ENCODE measurements at places on chromosomes 4 and X.

DNA sequence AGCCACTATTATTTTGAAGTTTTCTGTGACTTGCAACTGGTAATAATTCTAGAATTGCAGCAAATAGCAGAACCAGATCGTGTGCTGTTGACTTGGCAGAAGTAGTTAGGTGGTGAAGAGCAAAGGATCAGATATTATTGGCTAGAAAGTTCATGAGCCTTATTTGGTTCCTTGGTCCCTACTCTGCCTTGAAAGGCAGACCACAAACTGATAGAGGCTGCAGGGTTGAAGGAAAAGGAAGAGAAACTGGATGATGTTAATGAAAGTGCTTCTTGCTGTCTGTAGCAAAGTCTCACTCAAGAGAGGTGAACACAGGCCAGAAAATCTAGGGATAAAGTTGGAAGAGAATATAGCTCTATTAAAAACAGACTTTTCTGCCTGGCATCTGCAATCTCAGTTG is 41.2 kb upstream of the RNF150 start:
- no peak for DNase-seq

- DNase-seq = no peak
Measured at GRCh38 chrX:49303346-49303745, at the start of gene GAGE10. Gene GAGE10, plus strand, starts transcription at chrX:49303646. Its CDS starts 1,214 bp downstream, at chrX:49304860.

DNA sequence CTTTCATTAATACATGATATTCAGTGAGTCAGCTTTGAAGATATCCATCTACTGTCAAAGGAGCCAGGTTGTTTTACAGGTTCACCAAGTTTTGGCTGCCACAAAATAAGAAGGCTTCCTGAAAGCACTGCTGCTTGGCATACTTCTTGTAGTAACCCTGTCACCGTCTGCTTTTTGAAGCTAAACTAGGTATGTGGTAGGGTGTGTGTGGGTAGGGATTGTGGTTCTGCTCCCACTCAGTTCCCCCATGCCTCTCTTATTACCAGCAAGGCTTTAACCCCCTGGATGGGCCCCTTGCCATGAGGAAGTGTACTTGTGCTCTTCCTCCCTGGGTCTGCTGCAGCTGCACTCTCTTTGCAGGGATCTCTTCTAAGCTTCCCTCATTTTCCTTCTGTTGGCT is 191.2 kb downstream of the BANK1 start:
- DNase-seq = no peak

- DNase-seq = no peak
Measured at GRCh38 chr4:1403591-1404572, 2.4 kb downstream of the NKX1-1 start.

- DNase-seq = no peak
Measured at GRCh38 chrX:69298466-69299140, 133.3 kb upstream of the PJA1 start.

DNA sequence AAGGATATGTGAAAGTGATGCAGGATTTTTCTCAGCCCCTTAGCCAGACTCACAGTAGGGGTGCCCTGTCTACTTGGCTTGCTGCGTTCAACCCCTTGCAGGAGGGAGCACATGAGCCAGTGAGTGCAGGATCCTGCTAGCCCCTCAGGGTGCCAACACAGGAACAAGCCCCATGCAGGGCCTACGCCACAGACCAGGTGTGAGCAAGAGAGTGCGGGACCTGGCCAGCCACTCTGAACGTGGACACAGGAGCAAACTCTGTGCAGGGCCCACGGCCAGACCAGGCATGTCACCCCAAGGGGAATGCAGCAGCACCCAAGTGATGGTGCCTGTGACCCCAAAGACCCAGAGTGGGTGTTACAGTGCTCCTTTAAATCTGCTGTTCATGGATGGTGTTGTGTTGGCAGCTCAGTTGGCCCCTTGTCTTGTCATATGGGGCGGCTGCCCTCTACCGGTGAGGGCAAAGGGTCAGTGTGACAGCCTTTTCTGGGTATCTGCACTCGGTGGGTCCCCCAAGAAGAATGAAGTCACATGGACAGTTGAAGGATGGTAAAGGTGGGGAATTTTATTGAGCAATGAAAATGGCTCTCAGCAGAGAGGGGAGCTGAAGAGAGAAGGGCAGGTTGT is 188.4 kb upstream of the MAOA start:
- DNase-seq = no peak

- DNase-seq = no peak
Measured at GRCh38 chr4:103097112-103097511, 2.5 kb downstream of the BDH2 start.

GRCh38 chr4:65658117-65658516 is 12.2 kb downstream of the EPHA5 start:
- DNase-seq = no peak

DNA sequence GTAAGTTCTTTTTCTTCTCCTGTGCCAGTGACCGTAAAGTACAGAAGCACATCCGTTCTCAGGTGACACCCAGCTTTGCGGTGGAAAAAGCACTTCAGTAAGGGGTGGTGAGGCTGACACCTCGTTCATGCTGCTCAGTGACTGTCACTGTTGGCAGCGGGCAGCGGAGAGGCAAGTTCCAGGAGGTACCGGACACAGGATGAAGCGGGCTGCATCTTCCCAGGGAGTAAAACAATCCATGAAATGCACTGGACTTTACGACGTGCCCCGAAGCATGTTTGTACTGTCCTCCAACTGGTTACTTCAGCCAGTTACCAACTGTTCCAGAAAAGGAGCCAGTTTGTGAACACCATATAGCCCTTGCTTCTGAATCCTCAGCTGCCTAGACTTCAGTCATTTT is 110.7 kb downstream of the ZNF827 start:
- no peak for DNase-seq

DNA sequence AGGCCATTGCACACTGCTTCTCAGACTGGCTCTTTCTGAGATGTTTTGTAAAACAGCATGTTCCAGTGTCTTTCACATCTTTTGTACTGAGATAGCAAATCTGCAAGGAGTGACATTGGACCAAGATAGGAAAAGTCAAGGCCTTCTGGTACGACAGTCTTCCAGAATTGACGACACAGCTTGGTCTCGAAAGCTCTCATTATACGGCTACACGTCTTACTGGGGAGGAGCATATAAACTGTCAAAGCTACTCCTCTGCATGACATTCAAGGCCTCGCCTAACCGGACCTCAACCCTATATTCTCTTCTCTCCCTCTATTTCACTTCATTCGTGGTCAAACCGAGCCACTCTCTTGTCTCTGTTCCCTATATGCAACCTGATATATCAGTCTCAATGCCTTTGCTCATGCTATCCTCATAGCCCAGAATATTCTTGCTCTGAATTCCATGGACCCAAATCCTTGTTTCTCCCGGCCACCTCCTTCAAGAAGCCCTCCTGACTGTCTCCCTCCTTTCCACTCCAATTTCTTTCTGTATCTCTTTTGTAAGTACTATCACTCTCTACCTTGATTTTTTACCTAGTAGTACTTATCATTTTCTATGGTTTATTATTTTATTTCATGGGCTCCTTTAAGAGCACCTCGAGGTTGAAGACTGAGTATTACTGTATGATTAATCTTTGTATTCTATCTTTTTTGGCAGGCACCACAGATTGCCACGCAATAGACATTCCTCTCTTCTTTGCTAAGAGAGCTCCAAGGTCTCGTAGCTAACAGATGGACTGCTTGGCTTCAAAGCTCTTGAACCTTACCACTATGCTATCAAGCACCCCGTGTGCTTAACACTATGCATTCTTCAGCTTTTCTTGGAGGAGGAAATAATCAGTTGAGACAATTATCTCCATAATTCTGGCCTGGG is 35.1 kb downstream of the RBM47 start:
- no peak for DNase-seq

GRCh38 chrX:148067285-148067684 is 86.1 kb downstream of the FMR1NB start:
- no peak for DNase-seq

GRCh38 chr4:147003956-147004809 is 58.5 kb upstream of the TTC29 start:
- no peak for DNase-seq

DNA sequence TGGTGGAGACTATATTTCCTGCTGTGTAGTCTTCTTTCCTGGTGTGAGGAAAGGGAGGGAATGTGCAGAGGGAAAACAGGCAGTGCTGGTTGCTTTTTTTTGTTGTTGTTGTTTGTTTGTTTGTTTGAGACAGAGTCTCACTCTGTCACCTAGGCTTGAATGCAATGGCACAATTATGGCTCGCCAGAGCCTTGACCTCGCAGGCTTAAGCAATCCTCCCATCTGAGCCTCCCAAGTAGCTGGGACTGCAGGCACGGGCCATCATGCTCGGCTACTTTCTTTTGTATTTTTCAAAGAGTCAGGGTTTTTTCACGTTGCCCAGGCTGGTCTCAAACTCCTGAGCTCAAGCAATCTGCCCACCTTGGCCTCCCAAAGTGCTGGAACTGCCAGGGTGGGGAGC is 82.5 kb downstream of the RELL1 start:
- no peak for DNase-seq
